ENCODE measurements at places on chromosomes 7 and 10.

DNA sequence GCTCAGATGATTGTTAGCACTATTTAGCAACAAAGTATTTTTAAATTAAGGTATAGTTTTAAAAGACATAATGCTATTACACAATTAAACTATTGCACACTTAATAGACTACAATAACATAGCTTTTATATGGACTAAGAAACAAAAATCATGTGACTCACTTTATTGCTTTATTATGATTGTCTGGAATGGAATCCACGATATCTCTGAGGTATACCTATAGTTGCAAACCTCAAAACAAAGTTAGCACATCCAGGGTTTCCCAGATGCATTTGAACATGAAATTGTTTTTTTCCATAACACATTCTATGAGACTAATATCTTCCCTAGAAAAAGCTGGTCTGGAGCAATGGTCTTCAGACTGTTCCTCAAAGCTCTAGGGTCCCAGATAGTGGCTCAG is 18.3 kb upstream of the RPEL1 start:
- no peak for DNase-seq

DNA sequence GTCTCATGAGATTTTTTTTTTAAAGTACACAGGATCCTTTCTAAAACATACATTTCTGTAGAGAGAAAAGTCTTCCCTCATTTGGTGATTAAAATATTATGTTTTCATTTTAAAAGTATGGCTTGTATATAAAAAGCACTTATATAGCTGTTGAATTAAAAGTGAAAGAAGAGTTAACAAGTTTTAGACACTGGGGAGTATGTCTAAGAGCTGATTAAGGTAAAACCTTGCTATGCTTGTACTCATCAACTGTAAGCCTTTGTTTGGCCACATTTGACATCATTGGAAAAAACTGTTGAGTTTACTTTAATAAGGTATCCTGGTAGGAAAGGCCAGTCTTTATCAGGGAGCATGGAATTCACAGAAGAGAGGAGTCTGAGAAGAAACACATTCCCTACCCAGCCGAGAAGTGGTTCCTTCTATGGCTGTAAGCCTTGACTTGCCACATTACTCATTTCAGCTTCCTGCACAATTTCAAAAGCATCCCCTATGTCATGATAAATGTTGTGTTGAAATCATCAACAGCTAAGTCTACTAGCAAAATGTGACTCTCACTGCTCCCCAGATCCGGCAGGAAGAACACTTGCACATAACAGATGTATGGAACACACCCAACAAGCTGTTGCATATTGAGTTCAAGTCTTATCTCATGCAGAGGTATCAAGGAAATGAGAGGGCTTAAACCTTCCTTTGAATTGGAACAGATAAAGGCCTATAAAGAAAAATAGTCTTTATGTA is 171.8 kb upstream of the CDK1 start:
- DNase-seq: no peak

GRCh38 chr7:149458235-149458634 is 2.6 kb downstream of the ZNF777 start:
- DNase-seq: no peak

GRCh38 chr7:2715341-2716231 is 27.6 kb downstream of the AMZ1 start:
- no peak for DNase-seq

Data from posterior cingulate gyrus (tissue), 11 donors.